ENCODE measurements at places on chromosomes 13 and 19.

GRCh38 chr19:10718205-10719196 lies 622 bp downstream of the DNM2 start:
- DNase-seq, result peak; percentile 29

DNA sequence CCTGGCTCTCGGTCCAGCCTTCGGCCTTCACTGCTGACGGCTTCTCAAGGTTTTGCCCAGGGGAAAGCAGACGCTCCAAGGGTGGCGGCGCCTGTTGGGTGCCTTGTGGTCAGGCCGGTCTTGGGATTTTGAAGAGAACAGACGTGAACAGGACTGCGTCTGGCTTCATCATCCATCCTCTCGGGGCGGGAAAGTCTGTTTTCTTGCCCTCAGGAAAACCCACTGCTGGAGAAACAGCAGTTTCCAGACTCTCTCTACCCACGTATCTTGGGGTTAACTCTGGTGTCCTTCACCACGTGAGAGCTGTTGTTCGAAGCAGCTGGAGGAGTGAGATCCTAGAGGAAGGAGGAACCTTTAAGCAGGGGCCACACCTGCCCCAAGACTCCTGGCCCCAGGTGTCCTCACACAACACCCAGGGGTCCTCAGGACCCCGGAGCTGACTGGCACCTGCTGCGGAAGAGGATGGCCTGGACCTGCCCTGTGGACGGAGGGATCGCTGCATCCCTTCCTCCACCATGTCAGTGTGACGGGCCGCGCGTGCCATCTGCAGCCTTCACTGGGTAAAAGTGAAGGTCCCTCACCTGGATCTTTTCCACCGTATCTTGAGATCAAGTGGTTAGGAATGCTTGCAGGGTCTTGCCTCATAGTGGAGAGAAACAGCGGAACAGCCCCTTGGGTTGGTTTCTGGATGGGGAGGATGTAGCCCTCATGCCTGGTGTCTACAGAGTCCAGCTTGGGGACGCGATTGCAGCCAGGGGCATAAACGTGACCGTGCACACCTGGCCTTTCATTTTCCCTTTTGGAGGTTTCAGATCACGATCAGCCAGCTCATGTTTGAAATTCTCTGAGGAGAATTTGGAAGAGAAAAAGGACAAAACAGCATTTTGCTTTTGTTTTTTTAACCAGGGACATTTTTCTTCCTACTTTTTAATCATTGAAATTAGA lies 69.5 kb upstream of the MCF2L start:
- DNase-seq, result no peak

DNA sequence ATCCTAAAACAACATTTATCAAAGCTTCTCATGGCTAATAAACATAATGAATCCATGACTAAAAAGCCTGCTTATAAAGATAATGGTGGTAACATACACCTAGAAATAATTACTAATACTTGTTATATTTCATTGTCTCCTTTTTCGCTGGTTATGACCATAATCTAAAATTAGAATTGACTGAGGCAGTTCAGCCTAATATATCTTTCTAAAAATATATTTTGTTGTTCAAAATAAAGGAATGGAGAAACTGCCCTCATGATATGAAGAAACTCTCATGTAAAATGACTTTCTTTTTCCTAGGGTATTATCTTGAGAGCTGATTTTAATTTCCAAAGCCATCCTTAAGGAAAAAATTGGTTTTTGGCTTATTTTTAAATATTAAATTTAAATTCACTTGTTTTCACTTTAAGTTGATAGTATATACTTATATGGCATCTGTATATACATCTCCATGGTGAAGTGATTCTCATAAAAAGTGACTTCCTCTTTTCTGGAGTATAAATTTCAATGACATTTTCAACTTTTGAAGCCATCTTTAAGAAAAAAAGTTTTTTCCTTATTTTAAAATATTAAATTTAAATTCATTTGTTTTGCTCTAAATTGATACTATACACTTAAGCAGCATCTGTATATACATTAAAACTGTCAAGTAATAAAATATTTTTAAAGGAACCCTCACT lies 204.6 kb downstream of the VWA8 start:
- no peak for DNase-seq

DNA sequence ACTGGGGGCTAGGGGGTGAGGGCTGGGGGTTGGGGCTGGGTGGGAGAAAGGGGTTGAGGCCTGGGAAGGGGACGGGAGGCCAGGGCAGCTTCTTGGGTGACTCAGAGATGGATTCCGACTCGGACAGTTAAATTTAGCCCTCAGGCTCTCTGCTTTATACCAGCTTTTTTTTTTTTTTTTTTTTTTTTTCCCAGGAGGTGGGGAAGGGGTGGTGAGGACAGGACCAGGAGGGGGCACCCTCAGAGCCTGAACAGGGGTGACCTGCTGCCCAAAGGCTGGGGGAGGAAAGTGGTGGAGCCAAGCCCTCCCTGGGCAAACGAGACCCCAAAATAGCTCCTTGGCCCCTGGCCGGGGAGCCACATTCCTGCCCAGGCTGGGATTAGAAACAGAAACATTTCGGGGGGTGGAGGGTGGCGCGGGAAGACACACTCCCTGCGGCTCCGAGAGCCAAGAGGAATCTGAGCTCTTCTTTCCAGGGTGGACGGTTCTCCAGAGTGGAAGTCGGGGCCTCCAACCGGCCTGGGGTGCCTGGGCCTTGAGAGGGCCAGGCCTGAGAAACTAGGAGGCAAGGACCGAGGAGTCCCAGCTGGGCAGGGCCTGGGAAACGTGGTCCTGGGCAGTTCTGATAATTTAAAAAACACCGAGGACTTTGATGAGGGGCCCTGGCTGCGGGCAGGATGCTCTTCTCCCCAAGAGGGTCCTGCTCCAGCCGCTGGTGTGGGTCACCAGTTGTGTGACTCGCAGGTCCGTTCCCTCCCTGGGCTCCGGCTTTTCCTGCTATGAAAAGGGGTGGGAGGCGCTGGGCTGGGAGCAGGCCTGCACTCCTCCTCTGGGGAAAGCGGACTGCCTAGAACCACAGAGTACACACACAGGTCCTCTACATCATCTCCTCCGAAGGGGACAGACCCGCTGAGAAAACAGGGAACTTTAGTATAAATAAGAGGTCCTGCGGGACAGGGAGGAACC lies 813 bp upstream of the DMPK start:
- no peak for DNase-seq

Measured in activated T-cell treated with anti-CD3 and anti-CD28 coated beads for 4 hours (primary cell).